ENCODE measurements at places on chromosomes 4 and X. TPM values are rescaled to one million over a fixed set of nuclear protein-coding genes. Genes with fewer than 3 reads are reported as not detected.

Gene RASL11B
- total RNA-seq = 3.1 TPM

Gene SLC39A8
- 66.3 TPM for total RNA-seq

Gene UGT2B15
- total RNA-seq = 2.0 TPM

Gene CT47B1
- not detected for total RNA-seq

Gene MAGEA12
- not detected for total RNA-seq

Gene TGIF2LX
- total RNA-seq = not detected

Gene PAPSS1
- 44.2 TPM for total RNA-seq

Gene VCX2
- total RNA-seq = not detected

Gene TBX22
- total RNA-seq = not detected

Gene LEF1
- 7.6 TPM for total RNA-seq

GRCh38 chr4:78971326-78971725 lies 32.1 kb upstream of the PAQR3 start:
- no peak for DNase-seq

DNA sequence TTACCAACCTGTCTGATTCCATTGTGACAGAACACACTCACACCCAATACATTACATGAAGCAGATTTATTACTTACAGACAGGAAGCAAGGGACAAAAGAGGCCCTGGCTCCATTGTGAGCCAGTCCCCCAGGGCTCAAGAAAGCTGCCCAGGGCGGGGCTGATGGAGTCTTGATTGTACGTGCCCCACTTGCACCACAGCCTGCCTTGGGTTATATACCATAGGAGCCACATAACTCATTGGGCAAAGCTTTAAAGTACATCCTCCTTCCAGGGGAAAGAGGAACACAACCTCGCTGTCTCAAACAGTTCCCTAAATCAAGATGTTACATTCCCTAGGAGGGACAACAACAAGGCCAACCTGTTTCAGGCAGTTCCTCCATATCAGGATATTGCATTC lies 3.4 kb upstream of the ZRSR2 start:
- DNase-seq = no peak

DNA sequence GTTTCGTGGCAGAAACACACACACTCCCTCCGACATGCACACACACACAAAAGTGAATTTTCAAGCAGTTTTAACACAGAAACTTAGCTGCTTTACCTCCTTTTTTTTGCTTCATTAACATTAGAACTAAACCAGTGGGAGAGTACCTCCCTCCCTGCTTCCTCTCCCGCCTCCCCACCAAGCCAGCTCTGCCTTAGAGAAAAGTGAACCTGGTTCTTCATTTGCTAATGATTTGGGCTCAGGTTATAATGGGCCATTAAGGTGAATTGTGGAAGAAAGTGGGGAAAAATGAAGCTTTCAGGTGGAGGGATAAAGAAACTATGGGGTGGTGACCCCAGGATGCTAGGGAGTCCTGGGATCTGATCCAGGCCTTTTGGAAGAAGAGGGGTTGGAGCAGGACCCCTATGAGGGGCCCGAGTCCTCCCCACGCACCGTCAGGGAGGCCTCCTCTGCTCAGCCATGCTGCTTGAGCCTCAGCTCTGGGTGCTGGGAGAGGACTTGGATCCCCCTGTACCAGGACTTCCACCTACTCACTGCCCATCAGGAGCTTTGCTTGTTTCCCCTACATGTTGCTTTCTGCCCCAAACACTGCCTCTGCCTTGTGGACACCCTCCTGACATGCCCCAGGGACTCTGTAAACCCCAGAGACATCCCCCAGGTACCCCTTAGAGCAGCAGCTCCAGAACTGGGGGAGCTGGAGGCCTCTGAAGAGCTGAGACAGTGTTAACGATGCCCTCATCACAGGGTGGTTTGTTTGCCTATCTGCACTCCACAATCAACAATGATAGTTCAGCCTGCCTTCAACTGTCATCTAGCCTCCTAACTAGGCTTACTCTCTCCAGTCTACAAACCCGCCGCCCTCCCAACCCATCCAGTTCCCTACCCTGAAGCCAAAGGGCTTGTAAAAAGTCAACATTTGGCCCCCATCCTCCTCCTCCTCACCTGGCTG lies 6.5 kb upstream of the JADE1 start:
- no peak for DNase-seq

DNA sequence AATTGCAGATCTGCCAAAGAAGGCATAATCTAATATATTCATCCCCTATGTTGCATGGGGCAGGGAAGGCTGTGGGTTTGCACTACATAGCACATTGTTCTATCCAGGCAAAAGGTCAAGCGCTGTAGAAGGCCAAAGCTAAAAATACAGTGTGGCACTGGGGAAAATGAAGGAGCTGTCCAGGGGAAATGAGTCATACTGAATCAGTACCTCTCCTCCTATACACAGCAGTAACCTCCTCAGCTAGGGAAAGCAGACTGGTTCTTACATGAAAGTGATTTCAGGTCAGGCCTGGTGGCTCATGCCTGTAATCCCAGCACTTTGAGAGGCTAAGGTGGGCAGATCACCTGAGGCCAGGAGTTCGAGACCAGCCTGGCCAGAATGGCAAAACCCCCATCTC lies 31.0 kb upstream of the SLC25A4 start:
- DNase-seq = no peak

DNA sequence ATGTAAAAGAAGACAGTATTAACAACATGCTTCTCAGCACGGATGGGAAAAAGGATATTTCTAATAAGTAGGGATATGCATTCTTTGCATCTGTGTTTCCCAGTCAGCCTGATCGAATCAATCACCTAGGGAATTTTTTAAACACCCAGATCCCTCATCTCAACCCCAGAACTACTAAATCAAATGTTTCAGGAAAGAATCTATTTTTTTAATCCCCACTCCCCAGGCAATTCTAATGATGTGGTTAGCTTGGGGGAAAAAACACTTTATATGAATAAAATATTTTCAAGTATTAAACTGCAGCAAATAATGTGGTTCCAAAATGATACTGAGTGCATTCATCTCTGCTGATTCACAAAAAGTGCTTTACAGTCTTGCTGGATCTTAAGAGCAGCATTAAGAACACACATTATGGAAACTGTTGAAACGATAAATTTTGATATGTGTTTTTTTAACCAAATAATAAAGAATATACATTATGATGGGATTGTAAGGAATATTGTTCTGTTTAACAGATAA lies 68.7 kb upstream of the GUCY1A1 start:
- DNase-seq = no peak

- DNase-seq = no peak
These were observed 850.1 kb downstream of the TRIML1 start for GRCh38 chr4:188989371-188989770.

- no peak for DNase-seq
These were observed 1039.1 kb upstream of the TENM3 start for GRCh38 chr4:181204109-181204508.

DNA sequence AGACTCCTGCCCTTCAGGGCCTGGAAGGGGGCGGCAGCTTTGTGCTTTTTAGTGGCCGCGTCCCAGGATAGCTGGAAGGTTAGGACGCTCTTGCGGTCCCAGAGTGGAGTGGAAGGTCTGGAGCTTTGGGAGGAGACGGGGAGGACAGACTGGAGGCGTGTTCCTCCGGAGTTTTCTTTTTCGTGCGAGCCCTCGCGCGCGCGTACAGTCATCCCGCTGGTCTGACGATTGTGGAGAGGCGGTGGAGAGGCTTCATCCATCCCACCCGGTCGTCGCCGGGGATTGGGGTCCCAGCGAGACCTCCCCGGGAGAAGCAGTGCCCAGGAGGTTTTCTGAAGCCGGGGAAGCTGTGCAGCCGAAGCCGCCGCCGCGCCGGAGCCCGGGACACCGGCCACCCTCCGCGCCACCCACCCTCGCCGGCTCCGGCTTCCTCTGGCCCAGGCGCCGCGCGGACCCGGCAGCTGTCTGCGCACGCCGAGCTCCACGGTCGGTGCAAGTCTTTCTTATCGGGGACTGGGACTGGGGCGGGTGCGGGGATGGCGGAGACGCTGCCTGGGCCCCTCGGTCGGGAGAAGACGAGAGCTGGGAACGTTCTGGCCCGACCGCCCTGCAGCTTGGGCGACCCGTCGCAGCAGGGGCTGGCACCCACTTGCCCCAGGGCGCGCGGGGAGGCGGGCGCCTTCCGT lies at the start of gene EDNRA:
Gene EDNRA (plus strand): TSS at position 207 of the 686 bp plus-strand sequence. CDS start 4,585 bp downstream, outside the sequence.
- no peak for DNase-seq

DNA sequence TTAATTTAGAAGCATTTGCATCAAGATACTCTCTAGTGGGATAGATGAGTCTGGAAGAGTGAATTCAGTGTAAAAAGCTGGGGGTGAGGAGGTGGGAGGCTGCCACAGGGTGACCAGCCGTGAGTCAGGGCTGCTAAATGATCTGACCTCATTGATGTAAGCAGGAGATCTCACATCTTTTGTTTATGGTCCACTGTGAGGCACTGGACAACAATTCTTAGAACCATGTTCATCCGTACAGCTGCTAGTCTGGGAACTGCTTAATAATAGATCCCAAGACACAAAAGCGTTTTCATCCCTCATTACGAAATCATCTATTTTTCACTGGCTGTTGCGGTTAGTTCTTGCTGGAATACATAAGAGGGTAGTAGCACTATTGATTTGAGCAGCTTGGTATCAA lies 14.1 kb downstream of the KLF3 start:
- no peak for DNase-seq

DNA sequence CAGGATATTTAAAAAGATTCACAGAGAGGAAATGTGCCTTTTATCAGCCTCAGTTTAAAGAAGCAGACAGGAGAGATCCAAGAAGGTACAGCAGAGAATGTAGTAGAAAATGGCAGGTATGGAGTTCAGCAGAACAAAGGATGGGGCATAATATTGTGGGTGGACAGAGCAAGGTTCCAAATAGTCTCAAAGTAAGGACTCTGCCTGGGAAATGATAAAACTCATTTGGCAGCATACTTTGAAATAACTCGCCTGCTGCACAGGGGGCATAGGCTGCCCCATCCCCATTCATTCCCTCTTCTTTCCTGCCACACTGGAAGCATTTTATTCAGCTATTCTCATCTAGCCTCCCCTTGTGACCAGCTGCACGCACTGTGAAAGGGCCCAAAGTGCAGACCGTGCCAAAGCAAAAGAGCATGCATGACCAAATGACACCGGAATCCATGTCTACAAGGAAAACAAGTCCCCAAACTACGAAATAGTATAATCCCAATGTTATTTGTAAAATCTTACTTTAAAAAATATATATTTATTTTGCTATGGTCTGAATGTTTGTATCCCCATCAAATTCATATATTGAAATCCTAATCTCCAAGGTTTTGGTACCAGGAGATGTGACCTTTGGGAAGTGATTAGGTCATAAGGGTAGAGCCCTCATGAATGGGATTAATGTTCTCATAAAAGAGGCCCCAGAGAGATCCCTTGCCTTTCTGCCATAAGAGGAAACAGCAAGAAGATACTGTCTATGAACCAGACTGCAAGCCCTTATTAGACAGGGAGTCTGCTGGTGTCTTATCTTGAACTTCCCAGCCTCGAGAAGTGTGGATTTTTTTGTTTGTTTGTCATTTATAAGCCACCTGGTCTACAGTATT lies 77.4 kb upstream of the PRSS48 start:
- DNase-seq = no peak

DNA sequence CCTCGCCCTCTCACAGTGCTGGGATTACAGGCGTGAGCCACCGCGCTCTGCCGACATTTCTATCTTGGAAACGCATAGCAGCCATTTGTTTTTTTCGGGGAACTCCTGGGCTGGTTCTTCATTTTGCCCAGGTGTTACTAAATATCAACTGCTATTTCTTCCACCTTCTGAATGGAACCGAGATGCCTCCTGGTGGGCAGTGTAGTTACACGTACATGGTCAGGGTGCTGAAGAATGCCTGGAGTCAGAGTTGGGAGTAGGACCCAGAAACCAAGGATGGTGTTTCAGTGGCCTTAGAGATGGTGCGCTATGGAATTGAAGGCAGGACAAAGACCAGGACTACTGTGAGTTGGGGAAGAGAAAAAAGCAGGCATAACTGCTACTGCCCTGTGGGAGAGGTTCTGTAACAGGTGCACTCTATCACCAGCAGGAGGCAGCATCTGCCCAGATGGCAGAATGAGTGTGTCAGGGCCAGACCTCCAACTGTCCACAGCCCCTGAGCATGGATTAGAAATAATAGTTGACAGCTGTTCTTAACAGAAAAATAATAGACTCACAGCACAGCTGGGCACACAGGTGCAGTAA lies 81.7 kb downstream of the ZC4H2 start:
- no peak for DNase-seq

- DNase-seq = no peak
These were observed 4.5 kb downstream of the NKX3-2 start for GRCh38 chr4:13539619-13540445.

GRCh38 chrX:109600237-109600651 lies 24.7 kb downstream of the KCNE5 start:
- no peak for DNase-seq

- no peak for DNase-seq
These were observed 325.5 kb downstream of the BCOR start for GRCh38 chrX:39772057-39772832.

DNA sequence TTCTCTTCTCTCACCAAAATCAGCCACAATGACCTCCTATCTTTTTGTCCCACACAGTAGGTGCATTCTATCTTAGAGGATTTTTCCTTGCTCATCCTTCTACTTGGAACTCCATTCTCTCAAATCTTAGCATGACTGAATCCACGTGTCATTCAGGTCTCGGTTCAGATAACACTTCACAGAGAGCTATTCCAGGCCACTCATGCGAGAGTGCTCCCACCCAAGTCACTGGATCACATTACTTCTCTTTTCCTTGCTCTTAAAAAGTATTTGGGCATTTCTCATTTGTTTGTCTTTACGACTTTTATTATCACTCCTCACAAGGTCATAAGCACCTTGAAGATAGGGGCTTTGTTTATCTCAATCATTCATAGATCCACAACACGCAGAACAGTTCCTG lies 647.5 kb upstream of the TENM3 start:
- no peak for DNase-seq

- no peak for DNase-seq
These were observed 1321.1 kb downstream of the RAPGEF2 start for GRCh38 chr4:160423879-160424451.

DNA sequence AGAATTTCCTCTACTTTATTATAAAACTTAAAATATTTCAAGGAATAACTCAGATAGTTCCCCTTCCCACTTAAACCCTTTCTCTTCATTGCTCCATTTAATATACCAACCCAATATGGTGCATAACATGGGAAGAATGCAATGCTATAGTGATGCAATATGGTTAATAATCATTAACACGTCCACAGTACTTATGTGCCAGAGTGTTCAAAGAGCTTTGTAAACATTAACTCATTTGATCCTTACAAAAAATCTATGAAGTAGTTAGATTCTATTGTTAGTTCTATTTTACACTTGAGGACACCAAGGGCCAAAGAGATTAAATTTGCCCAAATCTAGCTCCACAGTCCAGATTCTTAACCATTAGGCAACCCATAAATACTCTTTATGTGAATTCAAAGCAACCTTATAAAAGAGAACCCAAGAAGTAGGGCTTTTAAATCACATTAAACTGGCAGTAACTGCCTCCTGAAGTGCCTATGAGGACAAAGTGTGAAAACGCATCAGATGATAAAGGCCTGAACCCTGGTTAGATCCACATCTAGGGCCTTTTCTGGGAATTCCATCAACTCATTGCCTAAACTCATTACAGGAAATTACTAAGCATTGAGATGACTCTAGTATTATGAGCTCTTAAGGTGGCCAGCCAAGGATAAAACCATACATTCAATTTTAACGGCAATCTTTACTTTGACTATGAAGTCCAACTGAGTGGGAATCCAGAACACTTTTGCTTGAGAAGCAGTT lies 94.3 kb downstream of the AREG start:
- no peak for DNase-seq

GRCh38 chr4:10762561-10762960 lies 78.0 kb upstream of the CLNK start:
- DNase-seq = no peak

GRCh38 chr4:173442223-173442932 lies 43.5 kb upstream of the SCRG1 start:
- DNase-seq = no peak

Data from breast epithelium (tissue), 4 donors.